T-helper 22 cell (primary cell): ENCODE measurements at places on chromosomes 7 and 10.

DNA sequence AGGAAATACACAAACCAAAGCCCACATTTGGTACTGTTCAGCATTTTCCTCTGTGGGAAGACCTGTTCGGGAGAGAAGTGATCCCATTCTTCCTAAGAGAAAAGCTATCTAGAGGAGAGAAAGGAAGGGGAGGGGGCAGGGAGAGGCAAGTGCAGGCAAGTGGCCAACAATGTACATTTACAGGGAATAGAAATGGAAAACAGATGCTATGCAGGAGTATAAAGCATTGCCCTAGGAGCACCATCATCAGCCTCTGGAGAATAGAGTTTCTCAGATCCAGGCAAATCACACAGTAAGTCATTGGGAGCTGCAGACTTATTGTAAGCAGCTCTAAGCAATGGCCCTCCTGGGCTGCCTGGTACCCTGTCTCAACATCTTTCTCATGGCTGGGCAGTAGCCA lies 424.4 kb upstream of the AUTS2 start:
- DNase-seq = no peak

GRCh38 chr7:2417981-2418481 lies 14.6 kb downstream of the CHST12 start:
- DNase-seq = no peak

- no peak for DNase-seq
Measured at GRCh38 chr7:36563706-36564327, 160.5 kb downstream of the AOAH start.

DNA sequence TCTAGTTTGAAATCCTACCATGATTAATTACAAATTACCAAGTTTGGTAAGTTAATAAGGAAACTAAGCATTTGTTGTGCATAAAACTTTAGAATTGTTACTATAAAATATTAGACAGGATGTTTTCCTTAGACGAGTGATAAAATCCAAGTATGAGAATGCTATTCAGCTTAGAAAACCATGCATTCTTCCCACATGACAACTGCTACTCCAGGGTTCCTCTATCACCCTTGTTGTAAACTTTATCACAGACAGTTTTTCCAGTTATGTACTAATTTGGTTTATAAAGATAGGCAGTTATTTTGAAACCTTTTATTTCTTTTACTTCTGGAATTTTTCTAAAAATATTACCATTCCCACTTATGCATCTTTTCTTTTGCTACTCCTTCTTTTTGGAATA lies 52.0 kb downstream of the SIRT1 start:
- no peak for DNase-seq

DNA sequence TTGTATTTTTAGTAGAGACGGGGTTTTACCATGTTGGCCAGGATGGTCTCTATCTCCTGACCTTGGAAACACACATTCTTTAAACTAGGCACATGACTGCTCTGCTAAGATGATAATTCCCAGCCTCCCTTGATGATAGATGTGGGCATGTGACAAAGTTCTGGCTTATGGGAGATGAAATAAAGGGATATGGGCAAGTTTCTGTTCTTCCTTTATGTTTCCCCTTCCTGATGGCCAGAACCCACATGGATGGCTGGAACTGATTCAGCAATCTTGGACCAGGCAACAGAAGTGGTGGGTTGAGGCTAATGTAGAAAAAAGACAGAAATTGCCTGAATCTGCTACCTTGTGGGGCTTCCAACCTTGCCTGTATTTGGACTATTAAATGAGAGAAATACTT lies 60.7 kb upstream of the NRP1 start:
- no peak for DNase-seq

GRCh38 chr7:139783647-139784385 lies 6.0 kb upstream of the HIPK2 start:
- no peak for DNase-seq

- DNase-seq = no peak
Measured at GRCh38 chr7:45982132-45982531, 61.1 kb upstream of the IGFBP3 start.

DNA sequence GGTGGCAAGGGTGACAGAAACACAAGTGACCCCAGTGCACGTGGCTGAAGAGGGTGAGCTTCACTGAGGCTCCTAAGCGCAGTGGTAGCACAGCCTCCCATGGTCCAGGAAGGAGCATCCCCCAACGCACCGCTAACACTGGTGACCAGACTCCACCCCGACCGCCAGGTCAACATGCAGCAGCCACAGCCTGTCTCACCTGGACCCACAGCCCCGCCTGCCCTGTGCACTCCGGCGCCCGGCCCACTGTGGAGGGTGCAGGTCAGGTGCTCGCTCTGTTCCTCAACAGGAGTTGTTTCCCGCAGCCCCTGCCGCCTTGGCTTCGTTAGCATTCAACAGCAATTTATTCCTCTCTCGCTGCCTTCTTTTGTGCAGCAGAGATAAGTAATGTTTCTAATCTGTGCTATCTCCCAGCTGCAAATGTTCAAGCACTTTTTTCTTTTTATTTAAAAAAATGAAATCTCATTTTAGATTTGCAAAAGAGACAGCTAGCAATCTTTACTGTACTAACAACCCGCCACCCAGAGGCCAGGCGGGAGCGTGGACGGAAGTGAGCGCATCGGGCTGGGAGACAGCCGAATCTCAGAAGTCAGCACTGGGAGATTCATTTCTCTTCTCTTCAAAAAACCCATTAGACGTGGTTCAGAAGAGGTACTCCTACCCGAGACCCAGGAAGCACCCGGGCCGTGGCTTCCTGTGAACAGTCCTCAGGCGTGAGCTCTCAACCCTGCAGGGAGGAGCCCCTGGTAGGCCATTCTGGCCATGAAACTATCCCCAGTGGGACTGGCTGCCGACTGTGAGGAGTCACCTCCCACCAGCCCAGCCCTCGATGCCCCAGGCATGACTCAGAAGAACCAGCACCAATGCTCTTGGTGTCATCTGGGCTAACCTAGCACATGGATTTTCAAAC lies 133.4 kb downstream of the MAD1L1 start:
- DNase-seq = no peak

GRCh38 chr10:114485696-114486400 lies 81.5 kb upstream of the AFAP1L2 start:
- DNase-seq = no peak

- DNase-seq = no peak
Measured at GRCh38 chr7:77208416-77208815, 8.8 kb upstream of the FGL2 start.

- no peak for DNase-seq
Measured at GRCh38 chr7:45978731-45979211, 57.7 kb upstream of the IGFBP3 start.

DNA sequence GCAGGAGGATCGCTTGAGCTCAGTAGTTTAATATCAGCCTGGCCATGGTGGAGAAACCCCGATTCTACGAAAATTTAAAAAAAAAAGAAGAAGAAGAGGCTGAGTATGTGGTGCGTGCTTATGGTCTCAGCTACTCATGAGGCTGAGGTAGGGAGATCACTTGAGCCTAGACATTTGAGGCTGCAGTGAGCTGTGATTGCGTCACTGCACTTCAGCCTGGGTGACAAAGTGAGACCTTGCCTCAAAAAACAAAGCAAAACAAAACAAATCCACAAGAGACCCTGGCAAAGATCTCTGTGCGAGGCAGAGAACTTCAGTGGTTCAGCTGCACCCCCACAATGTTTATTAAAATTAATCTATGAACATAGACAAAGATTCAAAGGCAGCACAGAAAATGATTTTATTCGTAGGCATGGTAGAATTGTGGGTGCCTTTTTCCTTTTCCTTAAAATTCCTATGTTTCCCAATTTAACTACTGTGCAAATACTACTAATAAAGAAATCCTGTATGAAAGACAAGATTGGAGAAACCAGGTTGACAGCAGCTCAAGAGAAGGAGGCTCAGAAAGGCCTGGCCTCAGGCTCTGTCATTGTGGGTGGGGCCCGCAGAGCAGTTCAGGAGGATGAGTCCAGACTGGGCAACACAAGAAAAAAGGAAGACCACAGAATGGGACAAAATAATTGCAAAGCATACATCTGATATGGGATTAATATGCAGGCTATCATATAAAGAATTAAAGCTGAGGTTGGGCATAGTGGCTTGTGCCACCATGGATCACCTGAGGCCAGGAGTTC lies 24.5 kb upstream of the PURB start:
- DNase-seq = no peak

DNA sequence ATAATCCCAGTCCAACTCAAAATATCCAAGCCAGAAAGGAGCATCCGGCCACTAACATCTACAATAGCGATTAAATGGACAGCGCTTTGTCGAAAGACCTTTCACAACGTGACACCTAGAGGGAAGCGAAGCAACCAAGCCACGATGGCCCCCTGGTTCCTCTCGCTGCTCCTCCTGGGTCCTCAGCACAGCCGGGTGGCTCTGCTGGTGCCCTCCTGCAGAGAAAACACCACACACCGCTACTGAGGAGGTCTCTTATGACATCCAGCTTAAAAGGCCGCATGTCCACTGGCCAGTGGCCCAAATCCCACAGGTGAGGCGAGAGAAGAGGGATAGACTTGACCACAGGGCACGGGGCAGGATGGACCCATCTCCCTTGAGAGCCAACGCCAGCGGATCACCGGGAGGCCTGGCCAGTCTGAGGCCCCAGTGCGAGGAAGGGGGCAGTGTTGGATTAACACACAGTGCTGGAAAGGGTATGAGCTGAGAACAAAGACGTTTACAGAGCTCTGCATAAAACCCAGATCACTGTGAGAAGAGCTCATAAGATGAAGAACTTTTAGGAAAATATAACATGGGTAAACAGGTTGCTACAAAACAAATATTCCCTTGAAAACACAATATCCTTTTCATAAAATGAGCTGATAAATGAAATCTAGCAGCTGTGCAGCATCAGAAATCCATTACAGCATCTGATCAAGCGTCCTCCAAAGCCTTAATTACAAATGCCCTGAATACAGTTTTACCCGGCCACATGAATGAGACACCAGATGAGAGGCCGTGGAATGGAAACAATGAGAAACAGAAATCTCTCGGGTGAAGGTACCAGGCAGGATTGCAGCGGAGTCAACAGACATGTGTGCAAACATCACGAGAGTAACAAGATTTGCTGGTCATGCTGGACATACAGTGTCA lies 236.7 kb downstream of the DIP2C start:
- no peak for DNase-seq

- no peak for DNase-seq
Measured at GRCh38 chr10:123970927-123971286, 79.3 kb upstream of the CPXM2 start.

DNA sequence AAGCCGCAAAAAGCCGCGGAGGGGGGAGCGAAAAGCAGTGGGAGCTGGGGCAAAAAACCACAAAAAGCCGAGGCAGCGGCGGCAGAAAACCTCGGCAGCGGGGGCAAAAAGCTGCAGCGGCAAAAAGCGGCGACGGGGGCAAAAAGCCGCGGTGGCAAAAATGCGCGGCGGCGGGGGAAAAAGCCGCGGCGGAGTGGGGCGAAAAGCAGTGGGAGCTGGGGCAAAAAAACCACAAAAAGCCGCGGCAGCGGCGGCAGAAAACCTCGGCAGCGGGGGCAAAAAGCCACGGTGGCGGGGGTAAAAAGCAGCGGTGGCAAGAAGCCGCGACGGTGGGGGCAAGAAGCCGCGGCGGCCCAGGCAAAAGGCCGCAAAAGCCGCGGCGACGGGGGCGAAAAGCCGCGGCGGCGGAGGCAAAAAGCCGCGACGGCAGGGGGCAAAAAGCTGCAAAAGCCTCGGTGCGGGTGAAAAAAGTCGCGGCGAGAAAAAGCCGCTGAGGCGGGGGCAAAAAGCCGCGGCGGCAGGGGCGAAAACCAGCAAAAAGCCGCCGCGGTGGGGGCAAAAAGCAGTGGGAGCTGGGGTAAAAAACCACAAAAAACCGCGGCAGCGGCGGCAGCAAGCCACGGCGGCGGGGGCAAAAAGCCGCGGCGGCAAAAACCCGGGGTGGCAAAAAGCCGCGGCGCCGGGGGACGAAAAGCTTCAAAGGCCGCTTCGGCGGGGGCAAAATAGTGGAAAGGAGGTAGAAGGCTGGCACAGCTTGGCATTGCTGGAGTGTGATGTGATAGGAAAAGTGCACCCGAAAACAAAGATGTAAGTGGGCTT lies 135.9 kb downstream of the ZNF92 start:
- no peak for DNase-seq

DNA sequence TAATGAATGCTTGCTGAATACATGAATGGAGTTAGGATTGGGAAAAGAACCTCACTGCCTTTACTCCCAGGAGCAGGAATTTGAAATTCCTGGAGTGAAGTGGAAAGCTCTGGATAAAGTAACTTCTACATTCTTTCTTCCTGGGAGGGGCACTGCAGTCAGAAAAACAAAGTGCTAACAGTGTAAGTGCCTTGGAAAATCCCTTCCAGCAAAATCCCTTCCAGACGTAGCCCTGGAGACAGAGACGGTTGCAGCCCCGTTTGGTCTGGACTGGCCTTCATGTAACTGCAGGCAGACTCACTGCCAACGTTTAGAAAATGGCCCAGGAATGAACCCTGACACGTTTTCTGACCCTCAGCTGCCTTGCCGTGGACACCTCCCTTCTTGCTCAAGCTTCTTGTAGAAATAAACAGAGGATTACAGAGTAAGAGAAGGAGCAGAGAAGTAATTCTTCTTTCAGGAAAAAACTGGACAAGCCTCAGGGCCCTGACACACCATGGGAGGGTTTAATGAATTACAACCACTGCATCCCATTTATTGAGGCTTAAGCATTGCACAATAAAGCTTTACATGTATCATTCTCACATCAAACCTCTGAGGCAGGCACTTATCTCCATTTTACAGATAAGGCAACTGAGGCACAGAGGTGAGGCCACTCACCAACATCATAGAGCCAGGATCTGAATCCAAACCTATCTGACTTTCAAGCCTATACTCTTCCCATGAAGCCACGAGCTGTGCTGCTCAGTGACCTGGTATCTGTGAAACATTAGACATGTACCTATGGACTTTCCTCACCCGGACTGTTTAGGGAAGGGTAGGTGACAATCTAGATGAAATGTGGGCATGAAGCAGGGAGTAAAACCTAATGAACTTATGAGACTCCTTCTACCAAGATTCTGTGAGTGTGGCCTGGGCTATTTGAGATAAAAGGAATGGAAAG lies 7.8 kb downstream of the ITPRIP start:
- DNase-seq = no peak

DNA sequence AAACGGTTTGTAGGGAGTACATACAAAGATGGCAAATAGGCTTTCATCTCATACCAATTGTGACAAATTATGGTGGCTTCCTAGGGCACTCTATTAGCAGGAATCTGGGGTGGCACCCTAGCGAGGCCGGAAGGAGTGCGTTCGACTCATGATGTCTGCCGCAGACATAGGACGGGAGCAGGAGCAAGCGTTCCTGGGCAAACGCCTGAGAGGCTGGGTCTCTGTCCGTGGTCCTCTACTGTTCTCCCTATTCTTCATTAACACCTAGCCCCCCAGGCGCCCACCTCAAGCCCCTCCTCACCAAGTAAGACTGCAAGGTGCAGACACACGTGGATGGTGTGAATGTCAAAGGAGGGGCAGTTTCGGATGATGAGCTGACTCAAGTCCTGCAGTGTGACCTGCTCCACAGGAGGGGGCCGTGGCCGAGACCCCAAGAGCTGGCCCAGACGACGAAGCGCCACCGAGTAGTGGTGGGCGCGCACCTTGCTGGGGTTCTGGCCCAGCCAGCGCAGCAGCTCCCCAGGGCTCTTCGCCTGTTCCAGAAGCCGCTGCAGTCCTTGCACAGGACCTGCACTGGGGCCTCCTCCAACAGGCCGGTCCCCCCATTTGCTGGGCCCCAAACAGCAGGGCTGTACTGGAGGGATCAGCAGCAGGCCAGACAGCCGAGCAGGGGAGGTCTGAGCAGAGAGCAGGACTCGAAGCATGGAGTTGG lies 1.3 kb downstream of the FASTK start:
- DNase-seq = no peak

- DNase-seq = no peak
Measured at GRCh38 chr10:10967581-10968256, 50.0 kb upstream of the CELF2 start.

- no peak for DNase-seq
Measured at GRCh38 chr10:28632584-28632945, 44.8 kb upstream of the BAMBI start.

- DNase-seq = no peak
Measured at GRCh38 chr7:124784879-124785818, 19.6 kb upstream of the GPR37 start.
